ENCODE measurements at places on chromosomes 3 and 15.

- no peak for DNase-seq
Observed at GRCh38 chr15:27017168-27017809, 46.3 kb downstream of the GABRG3 start.

DNA sequence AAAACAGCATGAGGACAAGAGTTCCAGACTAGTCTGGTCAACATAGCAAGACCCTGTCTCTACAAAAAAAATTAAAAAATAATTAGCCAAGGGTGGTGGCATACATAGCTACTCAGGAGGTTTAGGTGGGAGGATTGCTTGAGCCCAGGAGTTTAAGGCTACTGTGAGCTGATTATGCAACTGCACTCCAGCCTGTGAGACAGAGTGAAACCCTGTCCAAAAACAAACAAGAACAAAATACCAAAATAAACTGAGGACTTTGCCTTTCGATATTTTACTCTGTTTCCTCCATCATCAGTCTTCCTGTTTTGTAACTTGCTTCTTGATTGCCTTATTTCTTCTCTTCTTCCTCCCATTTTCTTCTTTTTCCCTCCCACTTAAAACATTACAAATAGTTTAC, 504.4 kb downstream of the ROBO1 start:
- DNase-seq: no peak

- no peak for DNase-seq
Observed at GRCh38 chr3:141557961-141558706, 71.3 kb downstream of the RASA2 start.

- DNase-seq: no peak
Observed at GRCh38 chr3:12440927-12441714, 43.2 kb upstream of the TSEN2 start.

- no peak for DNase-seq
Observed at GRCh38 chr3:172752651-172753050, 2.1 kb downstream of the ECT2 start.

GRCh38 chr3:168127466-168127865, 31.7 kb upstream of the GOLIM4 start:
- DNase-seq: no peak

GRCh38 chr3:71641674-71642073, 58.1 kb upstream of the FOXP1 start:
- no peak for DNase-seq

DNA sequence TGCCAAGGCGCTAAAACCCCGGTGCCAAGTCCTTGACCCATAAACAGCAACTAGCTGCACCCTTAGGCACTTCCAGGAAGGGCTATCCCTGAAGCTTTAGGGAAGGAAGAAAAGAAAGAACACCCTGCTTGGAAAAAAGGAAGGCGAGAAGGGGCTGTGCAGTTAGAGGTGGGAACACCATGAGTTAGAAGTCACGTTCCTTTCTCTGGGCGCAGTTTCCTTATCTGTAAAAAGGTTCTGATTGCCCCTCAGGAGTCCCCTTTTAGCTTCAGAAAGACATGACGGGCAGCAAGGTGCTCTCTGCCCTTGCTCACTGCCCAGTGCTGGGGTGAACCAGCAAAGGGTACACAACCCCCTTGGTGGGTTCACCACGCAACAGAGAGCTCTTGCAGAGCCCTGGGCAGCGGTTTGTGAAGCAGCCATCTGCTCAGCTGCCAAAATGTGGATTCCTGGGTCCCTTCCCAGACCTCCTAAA, 798 bp downstream of the GCHFR start:
- DNase-seq: no peak

DNA sequence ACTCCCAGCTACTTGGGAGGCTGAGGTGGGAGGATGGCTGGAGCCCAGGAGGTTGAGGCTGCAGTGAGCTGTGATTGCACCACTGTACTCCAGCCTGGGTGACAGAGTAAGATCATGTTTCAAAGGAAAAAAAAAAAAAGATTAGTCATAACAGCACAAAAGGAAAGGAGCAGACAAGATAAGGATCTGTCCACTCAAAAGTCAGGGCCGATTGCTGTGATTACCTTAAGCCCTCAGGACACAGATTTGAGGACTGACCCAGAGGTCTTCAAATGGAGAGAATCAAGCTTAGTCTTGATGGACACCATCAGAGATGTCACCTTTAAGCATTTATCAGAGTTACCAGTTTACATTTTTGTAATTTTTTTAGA, 23.9 kb upstream of the HEG1 start:
- DNase-seq: no peak

- no peak for DNase-seq
Observed at GRCh38 chr3:197256836-197257444, 41.5 kb downstream of the DLG1 start.

- DNase-seq: no peak
Observed at GRCh38 chr3:134959516-134959915, 164.5 kb downstream of the EPHB1 start.

DNA sequence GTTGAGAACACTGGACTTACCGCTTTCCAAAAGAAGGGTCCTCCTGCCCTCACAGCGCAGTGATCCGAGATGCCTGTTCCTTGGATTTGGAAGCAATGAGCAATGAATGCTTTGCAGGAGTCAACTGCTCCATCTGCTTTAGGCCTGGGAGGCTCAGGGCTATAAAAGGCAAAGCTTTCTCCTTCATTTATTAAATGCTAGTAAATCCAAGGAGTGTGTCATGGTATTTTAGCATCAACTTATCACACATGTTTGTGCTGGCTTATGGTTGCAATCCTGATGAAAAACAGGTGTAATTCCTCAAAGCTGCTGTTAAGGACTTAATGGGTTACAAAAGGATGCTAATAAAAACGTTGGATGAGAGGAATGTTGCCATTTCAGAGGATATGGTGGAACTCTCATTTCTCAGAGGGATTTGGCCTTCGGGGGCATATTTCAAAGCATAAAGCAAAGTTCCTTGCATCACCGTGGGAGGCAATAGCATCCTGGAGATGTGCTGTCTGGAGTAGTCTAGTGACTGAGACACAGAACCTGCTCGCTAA, 158.5 kb upstream of the TPM1 start:
- DNase-seq: no peak

DNA sequence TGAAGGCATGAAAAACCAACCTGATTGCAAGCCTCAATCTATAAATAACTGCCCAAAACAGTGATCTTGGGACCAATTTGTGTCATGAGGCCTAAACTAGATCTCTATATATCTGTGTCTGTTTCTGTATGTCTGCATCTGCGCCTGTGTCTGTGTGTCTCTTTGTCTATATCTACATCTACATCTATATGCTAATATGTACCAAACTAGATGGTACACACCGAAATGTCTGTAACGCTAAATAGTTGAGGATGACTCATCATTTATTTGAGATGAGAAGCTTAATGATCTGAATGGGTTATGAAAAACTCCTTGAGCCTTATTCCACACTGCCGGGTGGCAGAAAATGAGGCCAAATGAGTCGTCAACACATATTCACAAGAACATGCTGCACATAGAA, 982.3 kb downstream of the ROBO2 start:
- no peak for DNase-seq

DNA sequence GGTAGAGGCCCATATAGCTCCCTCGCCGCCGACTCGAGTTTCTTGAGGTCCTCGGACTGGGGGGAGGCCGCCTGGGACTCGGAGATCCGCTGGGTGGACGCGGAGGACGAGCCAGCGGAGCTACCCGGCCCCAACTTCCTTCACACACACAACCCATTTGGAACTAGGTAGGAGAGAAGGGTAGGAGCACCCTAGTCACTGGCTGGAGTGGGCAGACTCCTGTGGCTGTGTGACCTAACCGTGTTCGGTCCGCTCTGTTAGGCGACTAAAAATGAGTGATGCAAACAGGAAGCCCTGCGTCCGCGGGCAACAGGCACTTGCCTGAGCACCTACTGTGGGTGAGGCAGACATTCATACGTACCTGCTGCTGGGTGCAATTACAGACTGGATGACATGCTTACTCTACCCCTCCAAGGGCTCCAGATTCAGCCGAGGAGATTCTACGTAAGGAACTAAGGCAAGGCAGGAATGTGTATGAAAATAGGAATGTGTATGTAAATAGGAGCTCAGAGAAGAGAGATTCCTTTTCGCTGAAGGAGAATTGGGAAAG, 4.6 kb upstream of the SIN3A start:
- no peak for DNase-seq

All from stimulated activated CD4-positive, alpha-beta T cell treated with anti-CD3 and anti-CD28 coated beads, Interleukin-15, amount 100 ng/mL, for 1 hour (primary cell).